ENCODE measurements at places on chromosomes 7 and 10. TPM values are rescaled to one million over a fixed set of nuclear protein-coding genes. Genes with fewer than 3 reads are reported as not detected.

DNA sequence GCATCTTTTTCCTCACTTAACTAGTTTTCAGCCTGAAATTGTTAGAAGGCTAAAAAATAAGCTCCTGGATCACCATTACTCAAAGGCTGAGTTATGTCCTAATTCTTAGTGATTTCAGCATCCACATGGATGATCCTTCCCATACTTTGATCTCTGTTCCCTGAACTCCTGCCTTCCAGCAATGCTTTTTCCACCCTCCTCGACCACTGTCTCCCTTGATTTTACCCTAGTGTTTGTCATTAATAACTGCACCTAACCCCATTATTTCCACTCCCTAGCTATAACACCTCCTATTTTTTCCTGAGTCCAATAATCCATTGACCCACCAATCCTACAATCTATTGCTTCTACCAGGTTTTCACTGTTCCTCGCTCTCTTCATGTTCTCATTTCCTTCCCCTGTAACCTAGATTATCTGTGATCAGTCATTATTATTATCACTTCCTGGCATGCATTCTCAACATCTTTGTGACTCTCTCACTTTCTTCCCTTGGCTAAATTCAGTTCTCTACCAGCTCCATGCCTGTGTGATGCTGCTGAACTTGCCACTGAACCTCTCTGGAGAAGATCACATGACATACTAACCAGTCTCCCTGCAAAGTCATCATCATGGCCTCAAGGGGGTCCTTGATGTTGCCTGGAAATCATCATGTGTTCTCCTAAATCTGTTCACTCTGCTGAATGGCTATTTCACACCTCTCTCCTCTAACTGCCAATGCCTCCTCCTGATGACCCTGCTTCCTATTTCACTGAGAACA, 6.5 kb upstream of the CALU start:
- peaks cover 7% of the 10 kb centered on the region for H3K4me1 ChIP-seq
- no peak for DNase-seq
- no peak overlapping the region for H3K4me3 ChIP-seq
- no peaks in the 10 kb centered on the region for H3K36me3 ChIP-seq

DNA sequence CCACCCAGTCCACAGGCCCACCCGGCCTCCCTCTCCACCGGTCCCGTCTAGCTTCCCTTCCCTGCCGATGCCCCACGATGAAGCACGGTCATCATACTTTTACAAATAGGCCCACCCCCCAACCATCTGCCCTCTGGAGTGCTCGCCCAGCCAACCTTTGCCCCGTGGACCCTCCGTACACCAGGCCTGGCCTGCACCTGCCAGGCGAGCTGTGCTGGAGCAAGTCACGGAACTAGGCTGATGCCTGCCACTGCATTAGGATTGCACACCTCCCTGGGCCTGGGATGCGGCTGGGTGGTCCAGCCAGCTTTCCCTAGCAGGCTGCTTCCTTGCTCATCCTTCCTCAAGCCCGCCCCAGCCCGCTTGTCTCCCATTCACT, 44.7 kb downstream of the PPIF start:
- peaks cover 14% of the 10 kb centered on the region for H3K36me3 ChIP-seq
- DNase-seq = no peak
- H3K4me3 ChIP-seq = no peak overlapping the region
- H3K27ac ChIP-seq = no peak overlapping the region
- H3K27me3 ChIP-seq = no peaks in the 10 kb centered on the region

DNA sequence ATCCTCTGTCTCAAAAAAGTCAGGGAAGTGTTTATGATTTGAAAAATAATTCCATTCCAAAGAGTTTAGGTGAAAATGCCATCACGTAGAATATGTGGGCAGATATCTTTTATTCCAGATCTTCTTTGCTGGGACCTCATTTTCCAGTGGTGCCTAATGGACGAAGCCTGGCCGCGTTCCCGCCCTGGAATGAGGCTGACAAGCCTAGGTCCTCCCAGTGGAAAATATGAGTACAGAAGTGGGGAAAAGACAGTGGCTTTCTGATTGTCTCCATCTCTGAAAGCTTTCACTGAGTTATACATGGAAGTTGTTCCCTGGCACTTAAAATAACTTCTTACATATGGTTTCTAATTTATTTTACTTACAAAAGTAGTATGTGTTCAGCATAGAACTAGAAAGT, 139.4 kb downstream of the TACC2 start:
- H3K4me1 ChIP-seq = peaks cover 10% of the 10 kb centered on the region
- peak overlapping the region; percentile 64 for H3K27ac ChIP-seq
- peak; percentile 29 for DNase-seq
- H3K4me3 ChIP-seq = peak overlapping the region; percentile 38
- H3K36me3 ChIP-seq = no peaks in the 10 kb centered on the region

- no peaks in the 10 kb centered on the region for H3K36me3 ChIP-seq
- H3K27me3 ChIP-seq = peaks cover 20% of the 10 kb centered on the region
- H3K4me1 ChIP-seq = no peaks in the 10 kb centered on the region
- peak; percentile 32 for DNase-seq
- no peak within 1 kb of the TSS for H3K27ac ChIP-seq
- peak within 1 kb of the TSS; percentile 44 for H3K4me3 ChIP-seq
These were observed at the start of gene PRKAG2 for GRCh38 chr7:151876899-151877777. TSS of gene PRKAG2 (minus strand) at chr7:151877115. CDS start at chr7:151876620, 495 bp downstream.

GRCh38 chr10:111599943-111600342, 523.1 kb downstream of the ADRA2A start:
- no peak overlapping the region for H3K4me3 ChIP-seq
- no peaks in the 10 kb centered on the region for H3K36me3 ChIP-seq
- no peaks in the 10 kb centered on the region for H3K27me3 ChIP-seq
- H3K27ac ChIP-seq = no peak overlapping the region

GRCh38 chr10:54133203-54133602, 667.8 kb downstream of the PCDH15 start:
- no peak overlapping the region for H3K27ac ChIP-seq
- H3K27me3 ChIP-seq = no peaks in the 10 kb centered on the region
- no peaks in the 10 kb centered on the region for H3K36me3 ChIP-seq

The NYAP1 gene
- total RNA-seq = 0.26 TPM

DNA sequence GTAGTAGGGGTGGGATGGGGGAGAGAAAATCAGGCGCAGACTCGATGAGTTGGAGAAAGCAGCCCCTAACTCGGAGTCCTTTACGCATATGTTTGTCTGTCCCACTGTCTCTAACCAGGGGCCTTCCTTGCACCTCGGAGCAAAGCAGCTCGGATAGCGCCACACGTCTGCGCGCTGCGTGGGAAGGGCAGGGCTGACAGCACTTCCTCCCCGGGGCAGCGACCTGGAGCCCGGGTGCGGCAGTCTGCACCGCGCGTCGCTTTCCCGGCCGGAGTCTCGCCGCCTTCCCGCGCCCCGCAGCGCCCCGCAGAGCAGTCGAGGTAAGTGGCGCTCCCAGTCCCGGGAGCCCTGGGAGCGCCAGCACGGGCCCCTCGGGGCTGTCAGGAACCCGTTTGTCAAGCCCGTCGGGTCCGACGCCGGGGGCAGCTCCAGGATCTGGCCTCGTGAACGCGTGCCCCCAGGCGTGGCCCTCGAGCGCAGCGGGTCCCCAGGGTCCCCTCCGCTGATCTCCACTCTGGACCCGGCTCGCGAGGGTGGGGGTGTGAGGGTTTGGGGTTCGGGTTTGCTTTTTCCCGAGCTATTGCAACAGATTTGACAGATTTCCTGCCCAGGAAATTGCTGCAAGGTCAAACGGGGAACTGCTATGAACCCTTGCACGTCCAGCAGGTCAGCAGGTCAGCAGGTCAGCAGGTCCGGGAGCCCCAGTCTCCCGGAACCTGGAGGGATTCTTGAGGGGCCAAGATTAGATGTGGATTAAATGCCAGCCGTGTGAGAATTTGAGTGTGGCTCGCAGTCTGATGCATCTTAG, 597 bp downstream of the APBB1IP start:
- peak overlapping the region; percentile 47 for H3K4me3 ChIP-seq
- H3K27me3 ChIP-seq = no peaks in the 10 kb centered on the region
- H3K4me1 ChIP-seq = peaks cover 2% of the 10 kb centered on the region
- H3K36me3 ChIP-seq = no peaks in the 10 kb centered on the region
- H3K27ac ChIP-seq = peak overlapping the region; percentile 14
- DNase-seq = peak; percentile 30

The TAS2R41 gene
- total RNA-seq = not detected

The EVX1 gene
- total RNA-seq = not detected

GRCh38 chr7:20153999-20154398, 63.2 kb downstream of the MACC1 start:
- H3K4me1 ChIP-seq = no peaks in the 10 kb centered on the region
- H3K27me3 ChIP-seq = no peaks in the 10 kb centered on the region
- DNase-seq = no peak
- no peak overlapping the region for H3K27ac ChIP-seq

The SPDYE11 gene
- not detected for total RNA-seq

The SFTPA1 gene
- not detected for total RNA-seq

DNA sequence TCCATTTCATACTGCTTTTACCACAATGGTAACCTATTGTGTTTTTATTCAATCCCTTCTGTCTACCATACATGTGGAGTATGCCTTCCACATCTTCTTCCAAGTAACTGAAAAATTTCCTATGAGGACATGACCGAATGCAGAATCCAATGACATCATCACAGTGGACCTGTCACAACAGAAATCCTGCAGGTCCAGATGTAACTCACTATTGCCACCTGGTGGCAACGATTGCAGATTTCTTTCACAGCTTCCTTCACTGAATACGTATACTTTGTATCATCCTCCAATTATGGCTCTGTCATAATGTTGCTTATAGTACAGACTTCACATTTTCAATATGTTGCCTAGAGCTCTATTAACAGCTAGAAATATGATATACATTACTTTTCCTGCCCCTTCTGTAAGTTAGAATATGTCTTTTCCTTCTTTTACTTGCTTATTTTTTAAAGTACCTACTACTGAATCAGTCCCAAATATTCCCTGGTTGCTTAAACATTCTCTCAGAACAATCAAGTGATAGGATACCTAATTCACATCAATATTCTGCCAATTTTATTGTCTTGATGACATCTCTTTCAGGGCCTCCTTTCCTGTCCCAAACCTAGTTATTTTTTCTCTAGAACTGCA, 45.4 kb downstream of the SLC13A1 start:
- no peak overlapping the region for H3K4me3 ChIP-seq
- H3K27me3 ChIP-seq = no peaks in the 10 kb centered on the region
- DNase-seq = peak; percentile 73
- H3K27ac ChIP-seq = no peak overlapping the region
- no peaks in the 10 kb centered on the region for H3K36me3 ChIP-seq
- no peaks in the 10 kb centered on the region for H3K4me1 ChIP-seq
